ENCODE measurements at places on chromosomes 5 and 9. TPM values are rescaled to one million over a fixed set of nuclear protein-coding genes. Genes with fewer than 3 reads are reported as not detected.

GRCh38 chr9:1273859-1274258 lies 223.7 kb downstream of the DMRT2 start:
- DNase-seq, result no peak

GRCh38 chr9:113906411-113907110 lies 30.5 kb downstream of the ZNF618 start:
- DNase-seq, result no peak

- no peak for DNase-seq
These were observed 71.0 kb downstream of the PIK3R1 start for GRCh38 chr5:68286612-68286912.

DNA sequence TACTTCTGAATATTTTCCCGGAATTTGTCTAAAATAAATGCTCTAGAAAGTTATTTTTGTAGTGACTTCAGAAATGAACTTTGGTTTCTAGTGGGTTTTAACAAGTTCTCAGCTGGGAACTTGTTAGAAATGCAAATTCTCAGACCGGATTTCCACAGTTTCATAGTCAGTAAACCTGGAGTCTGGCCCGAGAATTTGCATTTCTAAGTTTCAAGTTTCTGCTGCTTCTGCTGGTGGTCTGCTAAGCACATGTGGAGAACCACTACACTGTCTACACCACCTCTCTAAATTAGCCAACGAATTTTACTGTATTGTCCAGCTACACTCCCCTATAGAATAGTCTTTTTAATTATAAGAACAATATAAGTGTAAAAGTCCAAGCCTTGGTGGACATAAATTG lies 208.0 kb downstream of the CHSY3 start:
- DNase-seq, result no peak

DNA sequence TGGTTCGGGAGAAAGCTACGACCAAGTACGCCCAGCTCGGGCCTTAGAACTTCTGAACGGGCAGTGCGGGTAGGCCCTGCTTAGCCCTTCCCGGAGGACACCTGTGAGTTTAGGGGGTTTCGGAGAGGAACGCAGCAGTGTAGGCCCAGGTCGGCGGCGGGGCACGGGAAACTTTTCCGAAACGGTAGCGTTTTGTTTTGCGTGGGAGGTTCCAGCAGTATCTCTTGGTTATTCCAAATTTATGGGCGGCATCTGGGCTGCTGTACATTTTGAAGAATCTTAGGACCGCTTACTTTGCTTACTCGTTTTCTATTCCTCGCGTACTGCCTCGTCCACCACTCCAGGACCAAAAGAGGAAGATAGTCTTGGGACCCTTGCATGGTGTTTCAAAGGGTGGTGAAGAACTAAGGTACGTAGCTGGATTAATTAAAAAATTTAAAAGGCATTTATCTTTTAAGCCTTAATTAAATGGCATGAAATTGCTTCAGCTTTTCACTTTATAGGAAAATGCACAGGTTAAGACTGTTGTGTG lies 492 bp downstream of the TENT2 start:
- no peak for DNase-seq

DNA sequence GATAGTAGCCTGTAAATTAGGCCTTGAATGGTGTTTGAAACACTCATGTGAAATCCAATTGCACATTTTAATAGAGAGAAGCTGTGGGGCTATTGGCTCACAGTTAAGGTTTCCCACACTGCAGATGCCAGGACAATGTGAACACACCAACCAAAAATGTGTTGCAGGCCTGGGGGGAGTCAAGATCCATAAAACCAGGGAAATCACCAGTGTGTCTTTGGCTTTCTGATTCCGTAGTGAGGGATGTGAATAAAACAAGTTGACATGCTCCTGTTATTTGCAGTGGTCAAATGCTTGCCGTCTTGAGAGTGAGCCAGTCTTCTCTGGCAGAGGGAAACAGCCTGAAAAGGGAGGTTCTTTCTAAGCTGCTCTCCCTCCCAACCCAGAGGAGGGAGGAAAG lies 79.0 kb downstream of the ZNF462 start:
- DNase-seq, result no peak

DNA sequence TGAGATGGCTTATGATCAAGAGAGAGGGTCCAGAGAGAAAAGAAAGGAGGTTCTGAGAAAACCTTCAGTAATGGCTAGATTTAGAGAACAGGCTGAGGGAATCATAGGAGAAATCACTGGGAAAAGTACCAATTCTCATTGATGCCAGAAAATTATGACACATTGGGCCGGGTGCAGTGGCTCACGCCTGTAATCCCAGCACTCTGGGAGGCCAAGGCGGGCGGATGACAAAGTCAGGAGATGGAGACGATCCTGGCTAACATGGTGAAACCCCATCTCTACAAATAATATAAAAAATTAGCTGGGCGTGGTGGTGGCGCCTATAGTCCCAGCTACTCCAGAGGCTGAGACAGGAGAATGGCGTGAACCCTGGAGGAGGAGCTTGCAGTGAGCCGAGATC lies 29.5 kb upstream of the PLIN2 start:
- no peak for DNase-seq

DNA sequence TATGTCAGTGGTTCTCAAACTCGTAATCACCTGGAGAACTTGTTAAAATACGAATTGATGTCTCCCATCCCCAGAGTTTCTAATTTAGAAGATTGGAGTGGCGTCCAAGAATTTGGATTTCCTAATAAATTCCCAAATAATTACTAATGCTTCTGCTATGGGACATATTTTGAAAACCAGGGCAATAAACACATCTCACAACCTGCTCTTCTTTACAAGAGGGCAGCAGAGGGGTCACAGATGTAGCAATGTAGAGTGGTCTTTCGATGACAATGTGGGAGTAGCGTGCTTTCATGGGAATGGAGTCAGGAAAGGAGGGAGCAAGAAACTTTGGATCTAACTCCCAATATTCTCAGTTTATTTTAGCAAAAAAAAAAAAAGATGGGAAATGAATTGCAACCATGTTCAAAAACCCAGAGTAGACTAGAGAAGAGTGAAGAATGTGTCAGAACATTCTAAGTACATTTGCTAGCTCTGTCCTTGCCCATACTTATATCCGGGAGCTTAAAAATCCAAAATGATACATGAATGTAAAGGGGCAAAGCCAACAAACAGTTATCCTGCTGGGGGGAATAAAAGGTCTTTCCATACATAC lies 33.8 kb upstream of the ALDH1A1 start:
- no peak for DNase-seq

GRCh38 chr9:98201102-98201501 lies 8.7 kb upstream of the CORO2A start:
- no peak for DNase-seq

DNA sequence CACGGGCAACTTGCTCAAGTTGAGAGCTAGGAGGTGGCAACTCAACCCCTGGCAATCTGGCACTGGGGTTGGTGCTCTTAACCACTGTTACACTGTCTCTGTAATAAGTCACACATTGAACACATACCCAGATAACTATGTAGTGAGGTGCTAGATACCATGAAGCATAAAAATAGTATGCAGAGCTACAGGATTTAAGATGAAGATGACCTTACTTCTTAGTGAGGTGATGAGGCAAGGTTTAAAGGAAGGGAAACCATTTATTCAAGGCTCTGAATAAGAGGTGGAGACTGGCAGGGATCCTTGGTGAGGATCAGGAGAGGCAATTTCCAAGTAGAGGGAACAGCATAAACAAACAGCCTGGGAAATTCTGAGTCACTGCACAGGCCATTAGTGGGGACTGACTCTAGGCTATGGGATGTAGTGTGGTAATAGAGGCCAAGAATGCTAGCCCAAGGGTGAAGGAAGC lies 67.6 kb upstream of the NR3C1 start:
- no peak for DNase-seq

DNA sequence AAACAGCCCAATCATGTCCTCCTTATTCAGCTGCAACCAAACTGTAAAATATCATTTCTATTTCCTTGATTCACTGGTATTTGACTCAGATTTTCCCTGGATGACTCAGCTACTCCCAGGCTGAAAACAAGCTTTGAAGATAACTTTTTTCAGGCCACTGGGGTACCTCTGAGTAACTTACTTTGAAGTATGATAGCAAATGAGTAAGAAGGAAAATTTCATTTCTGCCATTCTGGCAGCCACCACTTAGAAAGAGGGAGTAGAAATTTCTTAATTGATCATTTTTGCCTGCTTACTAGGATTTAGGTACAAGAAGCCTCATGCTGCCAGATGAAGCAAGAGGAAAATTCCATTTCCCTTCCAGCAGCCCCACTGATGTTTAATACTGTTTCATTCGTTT lies 247.4 kb downstream of the PRELID2 start:
- no peak for DNase-seq

DNA sequence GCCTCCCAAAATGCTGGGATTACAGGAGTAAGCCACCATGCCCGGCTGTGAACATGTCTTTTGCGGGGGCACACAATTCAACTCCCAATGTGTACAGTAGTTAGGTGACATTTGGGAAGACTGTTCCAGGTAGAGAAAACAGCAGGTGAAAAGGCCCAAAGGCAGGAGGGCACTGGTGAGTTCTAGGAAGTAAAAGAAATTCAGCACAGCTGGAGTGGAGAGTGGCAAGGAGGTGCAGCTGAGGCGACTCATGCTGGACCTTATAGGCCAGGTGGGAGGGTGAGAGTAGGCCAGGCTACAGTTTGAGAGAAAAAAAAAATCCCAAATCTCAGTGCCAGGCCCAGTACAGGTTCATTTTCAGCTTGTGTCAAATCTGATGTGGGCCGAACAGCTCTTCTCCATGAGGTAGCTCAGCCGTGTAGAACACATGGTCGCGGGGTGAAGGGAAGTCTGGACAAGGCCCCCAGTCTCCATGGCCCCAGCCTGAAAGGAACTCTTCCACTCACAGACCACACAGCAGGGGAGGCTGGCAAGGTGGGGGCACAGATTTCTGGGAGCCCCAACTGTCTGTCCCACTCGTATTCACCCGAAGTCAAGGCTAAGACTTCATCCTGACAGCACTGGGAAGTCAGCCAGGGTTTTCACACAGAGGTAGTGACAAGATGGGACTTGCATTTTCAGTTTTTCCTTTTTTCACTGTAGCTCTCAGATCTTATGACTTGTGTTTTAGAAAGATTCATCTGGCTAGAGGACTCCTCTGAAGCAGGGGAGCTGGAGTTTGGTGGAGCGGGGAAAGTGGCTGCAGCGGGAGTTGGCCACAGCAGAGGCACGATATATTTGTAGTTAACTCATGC lies 4.5 kb upstream of the HNRNPAB start:
- DNase-seq, result no peak

DNA sequence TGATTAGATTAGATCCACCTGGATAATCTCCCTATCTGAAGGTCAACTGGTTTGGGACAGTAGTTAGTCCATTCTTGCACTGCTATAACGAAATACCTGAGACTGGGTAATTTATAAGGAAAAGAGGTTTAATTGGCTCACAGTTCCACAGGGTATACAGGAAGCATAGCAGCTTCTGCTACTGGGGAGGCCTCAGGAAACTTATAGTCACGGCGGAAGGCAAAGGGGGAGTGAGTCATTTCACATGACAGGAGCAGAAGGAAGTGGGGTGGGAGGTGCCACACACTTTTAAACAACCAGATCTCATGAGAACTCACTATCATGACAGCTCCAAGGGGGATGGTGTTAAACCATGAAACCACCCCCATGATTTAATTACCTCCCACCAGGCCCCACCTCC lies 9.9 kb downstream of the C9orf40 start:
- DNase-seq, result no peak

DNA sequence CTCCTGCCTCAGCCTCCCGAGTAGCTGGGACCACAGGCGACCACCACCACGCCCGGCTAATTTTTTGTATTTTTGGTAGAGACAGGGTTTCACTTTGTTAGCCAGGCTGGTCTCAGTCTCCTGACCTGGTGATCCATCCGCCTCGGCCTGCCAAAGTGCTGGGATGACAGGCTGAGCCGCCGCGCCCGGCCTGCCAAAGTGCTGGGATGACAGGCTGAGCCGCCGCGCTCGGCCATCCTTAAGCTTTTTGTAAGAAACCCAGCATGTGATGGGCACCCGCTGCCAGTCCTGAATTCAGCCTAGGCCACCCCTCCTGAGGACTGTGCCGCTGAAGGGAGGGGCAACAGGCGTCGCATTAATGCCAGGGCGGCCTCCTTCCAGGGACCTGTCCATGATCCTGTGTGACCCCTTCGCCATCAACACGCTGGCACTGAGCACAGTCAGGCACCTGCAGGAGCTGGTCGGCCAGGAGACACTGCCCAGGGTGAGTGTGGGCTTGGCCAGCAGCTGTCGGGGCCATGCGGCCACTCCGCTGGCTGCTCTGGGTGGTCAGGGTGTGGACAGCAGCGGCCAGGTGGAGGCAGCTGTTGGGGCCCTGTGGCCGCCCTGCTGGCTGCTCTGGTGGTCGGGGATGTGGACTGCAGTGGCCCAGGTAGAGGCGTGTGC lies 10.5 kb downstream of the NELFB start:
- no peak for DNase-seq

- no peak for DNase-seq
These were observed 52.9 kb downstream of the CAMK4 start for GRCh38 chr5:111277061-111277460.

GRCh38 chr5:157983906-157984551 lies 125.1 kb upstream of the CLINT1 start:
- no peak for DNase-seq

DNA sequence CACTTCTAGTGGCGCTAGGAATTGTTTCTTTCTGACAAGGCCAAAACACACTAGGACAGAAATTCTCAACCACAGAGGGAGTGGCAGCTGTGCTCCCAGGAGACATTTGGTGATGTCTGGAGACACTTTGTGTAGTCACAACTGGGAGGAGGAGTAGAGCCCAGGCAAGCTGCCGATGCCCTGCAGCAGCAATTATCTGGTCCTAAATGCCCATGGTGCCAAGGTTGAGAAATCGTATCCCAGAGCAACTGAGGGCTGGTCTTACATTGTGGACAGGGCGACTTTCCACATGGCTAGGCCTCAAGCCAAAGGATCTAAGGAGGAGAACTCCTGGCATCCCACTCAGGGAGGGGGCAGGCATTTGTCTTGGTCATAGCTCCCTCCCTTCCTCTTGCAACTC lies 259.9 kb downstream of the GADD45G start:
- peak; percentile 11 for DNase-seq

GRCh38 chr9:81814401-81814793 lies 113.8 kb upstream of the SPATA31D4 start:
- DNase-seq, result no peak

DNA sequence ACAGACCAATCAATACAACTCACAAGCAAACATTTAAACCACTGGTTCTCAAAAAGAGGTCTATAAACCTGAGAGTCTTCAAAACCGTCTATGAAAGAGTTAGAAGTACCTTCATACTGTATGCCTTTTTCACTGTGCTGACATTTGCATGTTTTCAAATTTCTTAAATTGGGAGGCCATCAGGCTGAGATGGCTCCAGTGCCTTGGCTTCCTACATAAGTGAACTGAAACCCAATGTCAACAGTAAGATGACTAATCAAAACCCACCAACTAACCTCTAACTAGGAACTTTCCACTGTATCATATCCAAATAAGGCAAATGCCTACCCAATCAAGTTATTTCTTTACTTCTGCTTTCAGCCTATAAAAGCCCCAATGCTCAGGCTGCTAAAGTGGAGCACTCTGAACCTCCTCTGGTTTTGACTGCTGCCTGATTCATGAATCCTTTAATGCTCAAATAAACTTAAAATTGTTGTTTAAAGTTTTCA lies 35.1 kb downstream of the FAM13B start:
- DNase-seq, result no peak

Gene CARTPT
- total RNA-seq, result not detected

Gene LRRC19
- 65.4 TPM for total RNA-seq

Gene PRDM9
- total RNA-seq, result not detected

Gene UGT3A1
- total RNA-seq, result 0.54 TPM

Gene KCNIP1
- total RNA-seq, result not detected

Gene PCDHB10
- total RNA-seq, result not detected

Gene WDR70
- total RNA-seq, result 33.0 TPM

Gene FST
- total RNA-seq, result 8.8 TPM
